NCI-H1105 treated with DMSO at 0.1 percent for 48 hours (cell line): ENCODE measurements at places on chromosomes 4 and X.

- no peak for DNase-seq
Measured at GRCh38 chr4:142150483-142150882, 514.1 kb downstream of the IL15 start.

DNA sequence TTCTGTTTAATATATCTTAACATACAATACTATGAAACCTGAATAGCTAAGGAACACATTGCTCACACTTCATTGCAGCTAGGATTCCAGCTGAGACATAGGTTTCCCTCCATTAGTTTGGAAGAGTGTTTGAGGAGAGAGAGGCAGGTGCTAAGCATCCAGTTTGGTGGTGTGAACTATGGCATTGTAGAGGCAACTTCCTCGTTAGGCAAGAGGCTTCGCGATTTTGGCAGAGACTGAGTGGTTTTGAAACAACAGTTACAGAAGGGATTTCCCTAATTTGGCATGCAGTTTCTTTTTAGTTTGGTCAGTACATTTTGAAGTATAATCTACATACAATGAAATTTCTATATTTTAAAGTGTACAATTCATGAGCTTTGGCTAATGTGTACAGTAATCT lies 117.1 kb upstream of the BMP3 start:
- DNase-seq, result no peak

DNA sequence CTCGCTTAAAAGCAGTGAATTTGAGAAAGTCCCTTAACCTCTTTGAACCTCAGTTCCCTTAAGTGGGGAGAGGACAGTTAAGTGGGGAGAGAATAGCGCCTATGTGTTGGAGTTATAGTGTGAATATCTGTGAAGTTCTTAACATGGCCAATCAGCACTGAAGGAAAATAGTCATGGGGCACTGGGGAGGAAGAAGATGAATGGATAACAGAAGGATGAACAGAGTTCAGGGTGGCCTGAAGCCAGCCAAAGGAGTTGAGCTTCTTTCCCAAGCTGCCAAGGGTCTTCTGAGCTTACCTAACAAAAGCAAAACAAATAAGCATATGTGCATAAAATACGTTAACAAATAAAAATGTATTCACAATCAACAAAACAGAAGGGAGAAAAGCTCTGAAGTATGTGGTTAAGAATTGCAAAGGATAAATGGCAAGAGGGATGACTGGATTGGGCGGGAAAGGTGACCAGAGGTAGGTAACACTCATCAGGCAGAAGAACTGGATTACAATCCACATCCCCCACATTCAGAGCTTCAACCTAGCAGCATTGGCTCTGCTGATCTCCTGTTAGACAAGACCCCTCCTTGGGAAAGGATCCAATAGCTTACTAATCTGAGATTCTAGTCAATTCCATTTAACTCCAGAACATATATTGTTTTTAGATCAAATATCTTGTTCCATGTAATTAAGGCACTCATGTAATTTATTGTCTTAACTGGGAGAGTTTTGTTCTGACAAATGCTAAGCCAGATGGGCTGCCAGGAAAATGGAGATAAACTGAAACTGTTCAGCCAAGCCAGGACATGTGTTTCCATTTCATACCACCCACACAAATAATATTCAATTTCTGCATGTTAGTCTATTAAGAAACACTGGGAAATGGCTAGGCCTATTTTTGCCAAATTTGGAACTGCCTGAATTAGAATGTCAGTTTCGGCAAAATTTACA lies 221.2 kb downstream of the LDB2 start:
- DNase-seq, result no peak

DNA sequence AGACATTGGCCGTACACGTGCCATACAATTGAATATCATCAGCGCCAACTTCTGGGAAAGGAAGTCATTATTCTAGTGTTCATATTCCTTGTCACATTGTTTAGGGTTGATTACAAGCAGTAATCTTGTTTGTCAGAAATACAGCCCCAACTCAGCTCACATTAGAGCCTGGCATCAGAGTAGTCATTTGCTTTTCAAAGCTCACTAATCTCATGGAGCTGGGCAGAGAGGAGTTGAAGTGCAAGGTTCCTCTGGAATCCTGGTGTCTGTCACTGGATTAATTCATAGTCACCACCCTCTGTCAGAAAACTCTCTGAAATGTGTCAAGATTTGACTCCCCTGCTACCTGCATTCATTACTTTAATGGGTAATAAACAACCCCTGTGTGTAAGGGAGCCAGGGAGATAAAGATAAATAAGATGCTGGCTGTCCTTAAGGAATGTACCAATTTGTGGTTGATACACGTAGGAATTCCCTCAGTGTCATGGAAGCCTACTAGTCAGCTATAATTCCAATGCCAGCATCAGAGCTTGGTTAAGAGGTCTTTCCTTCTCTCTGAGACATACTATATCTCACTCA lies 43.7 kb upstream of the S100G start:
- DNase-seq, result no peak

GRCh38 chrX:134782796-134783195 lies 124.5 kb upstream of the PLAC1 start:
- DNase-seq, result peak; percentile 7

DNA sequence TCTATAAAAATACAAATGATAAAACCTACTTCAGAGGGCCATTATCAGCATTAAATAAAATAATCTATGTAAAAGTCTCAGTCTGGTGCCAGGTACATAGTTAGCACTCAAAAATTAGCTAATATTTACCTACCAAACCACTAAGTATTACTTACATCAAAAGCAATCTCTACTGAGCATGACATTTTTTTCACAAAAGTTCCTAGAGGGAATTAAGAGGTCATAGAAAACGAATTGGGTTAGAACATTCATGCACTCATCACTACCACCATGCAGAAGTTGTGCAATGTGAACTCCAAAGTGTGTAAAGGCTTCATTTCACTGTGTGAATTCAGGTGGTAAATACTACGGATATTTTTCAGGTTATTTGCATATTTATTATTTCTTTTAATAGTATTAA lies 209.5 kb upstream of the FGF13 start:
- DNase-seq, result no peak

DNA sequence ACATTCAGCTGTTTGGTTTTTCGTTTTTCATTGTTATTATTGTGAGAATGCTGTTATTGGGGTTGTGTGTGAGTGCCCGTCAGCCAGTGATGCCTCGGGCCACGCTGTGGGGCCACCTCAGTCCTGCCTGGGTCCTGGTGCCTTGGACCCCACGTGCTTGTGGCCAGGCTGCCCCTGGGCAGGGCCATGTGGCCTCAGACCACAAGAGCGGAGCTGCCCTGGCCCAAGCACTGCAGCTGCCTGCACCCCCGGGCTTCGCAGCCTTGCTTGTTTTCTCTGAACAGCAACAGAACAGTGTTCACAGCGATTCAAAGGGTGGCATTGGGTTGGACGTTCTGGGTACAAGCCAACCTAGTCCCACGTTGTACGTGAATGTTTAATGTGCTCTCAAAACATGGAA lies 56.9 kb downstream of the CPLX1 start:
- no peak for DNase-seq
